ENCODE measurements at places on chromosomes 1 and 21.

GRCh38 chr1:220891224-220892085, 12.2 kb downstream of the HLX start:
- no peak for DNase-seq

DNA sequence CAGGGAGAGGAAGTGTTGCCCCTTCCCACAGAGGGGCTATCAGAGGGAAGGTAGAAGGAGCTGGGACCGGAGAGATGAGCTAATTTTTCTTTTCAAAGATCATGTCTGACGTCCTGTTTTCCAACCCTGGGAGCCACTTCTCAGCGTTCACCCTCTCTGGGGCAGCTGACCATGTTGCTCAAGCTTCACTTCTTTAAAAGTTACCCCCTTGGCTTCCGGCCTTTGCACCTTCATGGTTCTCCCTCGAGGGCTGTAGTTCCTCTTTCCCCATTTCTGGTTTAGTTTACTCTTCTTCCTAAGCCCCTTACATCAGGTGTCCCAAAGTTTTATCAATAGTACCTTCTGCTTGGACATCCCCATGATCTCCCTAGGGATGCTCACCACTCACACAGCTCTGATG, 23.8 kb upstream of the CSF1 start:
- DNase-seq: no peak

- no peak for DNase-seq
Observed at GRCh38 chr1:7983086-7983778, 21.7 kb downstream of the PARK7 start.

DNA sequence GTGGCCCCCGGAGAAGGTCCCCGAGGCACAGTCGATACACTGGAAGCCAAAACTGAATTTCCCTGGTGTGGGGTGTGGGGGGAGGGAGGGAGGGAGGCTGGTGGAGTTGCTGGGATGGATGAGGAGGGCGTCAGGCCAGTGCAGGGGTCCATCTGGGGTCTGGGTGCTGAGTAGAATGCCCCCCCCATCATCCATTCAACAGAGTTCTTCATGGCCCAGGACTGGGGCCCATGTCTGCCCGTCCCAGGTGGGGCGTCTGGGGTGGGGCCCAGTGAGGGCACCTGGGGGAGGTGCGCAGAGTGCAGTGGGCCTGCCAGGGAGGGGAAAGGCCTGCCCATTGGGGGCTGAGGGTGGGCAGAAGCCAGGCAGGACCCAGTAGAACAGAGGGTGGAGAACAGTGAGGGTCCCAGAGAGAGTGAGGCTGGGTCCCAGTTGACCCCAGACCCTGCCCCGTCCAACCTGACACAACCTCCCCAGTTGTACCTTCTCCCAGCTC, 1.9 kb downstream of the TNFRSF18 start:
- DNase-seq: no peak

DNA sequence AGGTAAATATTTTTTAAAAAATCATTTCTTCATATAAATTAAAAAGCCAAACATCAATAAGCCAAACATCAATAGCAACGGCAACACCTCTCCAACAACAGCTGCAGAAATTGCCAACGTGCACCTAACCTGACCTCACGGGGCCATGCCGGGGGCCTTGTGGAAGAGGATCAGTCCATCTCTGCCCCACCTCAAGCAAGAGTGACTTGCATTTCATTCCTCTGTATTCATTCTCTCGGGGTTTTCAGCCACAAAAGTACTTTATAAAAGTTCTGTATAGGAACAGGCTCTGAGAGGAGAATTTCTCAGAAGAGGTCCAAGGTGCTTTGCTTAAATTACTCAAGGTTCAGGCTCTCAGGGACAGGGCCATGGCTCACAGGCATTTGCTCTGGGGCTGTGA, 100.9 kb downstream of the RUNX1 start:
- DNase-seq: no peak

- DNase-seq: no peak
Observed at GRCh38 chr1:111127923-111128643, 11.8 kb downstream of the DRAM2 start.

- no peak for DNase-seq
Observed at GRCh38 chr1:165933446-165934170, 106.2 kb downstream of the UCK2 start.

DNA sequence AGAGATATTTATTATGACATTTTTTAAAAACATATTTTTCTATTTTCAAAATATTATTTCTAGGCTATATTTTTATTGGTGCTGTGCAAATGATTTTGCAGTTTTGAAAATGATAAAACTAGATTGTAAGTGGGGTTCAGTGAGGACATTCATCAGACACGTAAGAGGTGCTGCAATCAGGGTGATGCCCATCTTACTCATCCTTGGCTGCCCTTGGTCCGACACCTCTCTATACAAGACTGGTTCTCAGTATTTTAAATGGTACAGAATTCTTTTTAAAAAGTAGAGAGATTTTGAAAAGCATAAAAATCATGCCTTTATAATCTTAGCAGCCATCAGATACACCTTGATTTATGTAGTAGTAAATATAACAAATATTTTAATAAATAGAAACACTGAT, 24.0 kb downstream of the HENMT1 start:
- DNase-seq: no peak

DNA sequence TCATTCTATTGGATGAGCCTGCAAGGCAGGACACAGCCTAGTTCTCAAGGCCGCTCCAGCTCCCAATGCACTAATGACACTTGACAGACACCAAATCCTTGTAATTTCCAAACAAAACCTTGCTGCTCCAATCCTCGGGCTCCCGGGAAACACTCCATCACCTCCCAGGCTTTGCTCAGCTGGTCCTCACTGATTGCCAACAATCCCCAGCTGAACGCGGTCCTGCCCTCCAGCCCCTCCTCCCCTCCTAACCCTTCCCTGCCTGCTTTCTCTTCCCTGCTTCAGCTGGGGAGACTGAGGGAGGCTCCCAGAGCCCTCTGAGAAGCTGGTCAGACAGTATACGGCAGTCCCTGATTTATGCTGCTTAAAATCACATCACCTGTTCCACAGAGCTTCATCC, 114.4 kb upstream of the TNR start:
- DNase-seq: no peak

GRCh38 chr21:39822042-39822441, 45.2 kb upstream of the PCP4 start:
- no peak for DNase-seq

DNA sequence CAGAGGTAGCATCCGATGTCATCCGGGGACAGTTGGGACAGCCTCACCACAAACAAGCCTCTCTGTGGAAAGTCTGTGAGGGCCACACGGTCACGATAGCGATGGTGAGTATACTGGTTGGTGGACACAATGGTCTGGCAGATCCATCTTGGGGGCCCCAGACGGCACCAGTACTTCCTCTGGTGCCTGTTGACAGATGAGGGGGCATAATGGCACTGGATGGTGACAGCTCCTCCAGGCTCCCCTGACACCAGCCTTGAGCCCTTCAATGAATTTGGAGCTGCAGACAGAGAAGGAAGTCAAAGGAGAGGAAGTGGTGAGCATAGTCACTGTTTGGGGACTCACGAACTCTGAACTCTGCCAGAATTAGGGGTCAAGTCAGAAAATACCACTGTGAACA, 8.0 kb downstream of the FCAMR start:
- no peak for DNase-seq

DNA sequence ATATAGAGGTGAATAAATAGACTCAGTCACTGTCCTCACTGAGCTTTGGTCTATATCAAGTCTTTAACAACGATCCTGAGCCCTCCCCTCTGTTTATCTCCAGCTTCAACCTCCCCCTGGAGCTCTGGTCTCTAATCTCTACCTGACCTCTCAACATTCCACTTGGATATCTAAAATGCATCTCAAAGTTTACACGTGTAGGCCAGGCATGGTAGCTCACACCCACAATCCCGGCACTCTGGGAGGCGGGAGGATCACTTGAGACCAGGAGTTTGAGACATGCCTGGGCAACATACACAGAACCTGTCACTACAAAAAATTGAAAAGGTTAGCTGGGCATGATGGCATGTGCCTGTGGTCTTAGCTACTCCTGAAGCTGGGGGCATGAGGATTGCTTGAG, 53.4 kb downstream of the GADD45A start:
- no peak for DNase-seq

GRCh38 chr1:99374109-99374508, 109.8 kb downstream of the PLPPR4 start:
- no peak for DNase-seq

DNA sequence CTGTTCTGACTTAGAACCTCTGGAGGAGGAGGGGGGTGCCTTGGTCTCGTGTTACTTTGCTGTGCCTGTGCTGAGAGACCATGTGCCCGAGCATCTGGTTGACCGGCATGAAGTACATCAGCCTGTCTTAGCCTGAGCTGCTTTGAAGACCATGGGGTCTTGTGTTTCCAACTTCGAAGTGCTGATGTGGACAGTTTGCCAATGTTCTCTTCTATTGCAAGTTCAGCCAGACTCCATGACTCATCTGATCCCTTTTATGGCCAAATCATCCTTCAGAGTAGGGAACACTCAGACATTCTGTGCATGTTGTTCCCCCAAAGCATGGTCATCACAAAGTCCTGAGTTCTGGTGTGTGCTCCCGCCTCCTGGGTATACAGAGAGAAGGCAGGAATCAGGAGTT, 6.0 kb upstream of the PLA2G2C start:
- peak; percentile 8 for DNase-seq

DNA sequence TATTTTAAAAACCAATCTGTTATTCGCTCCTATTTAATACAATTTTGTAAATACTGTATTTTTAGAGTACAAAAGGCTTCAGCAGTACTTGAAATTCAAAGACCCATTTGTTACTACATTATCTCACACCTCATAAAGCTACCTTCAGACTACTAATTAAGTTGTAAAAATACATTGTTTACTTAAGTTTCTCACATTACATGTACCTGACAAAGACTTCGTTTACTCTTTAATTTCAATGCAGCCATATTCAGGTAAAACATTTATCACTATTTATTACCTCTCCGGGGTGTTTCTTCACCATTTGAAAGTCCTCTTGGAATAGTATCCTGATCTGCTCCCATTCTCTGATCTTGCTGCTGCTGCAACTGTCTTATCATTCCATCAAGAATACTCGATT, 55.2 kb downstream of the BRWD1 start:
- no peak for DNase-seq

Data from body of pancreas (tissue), 4 donors.